ENCODE measurements at places on chromosomes 2 and 18.

DNA sequence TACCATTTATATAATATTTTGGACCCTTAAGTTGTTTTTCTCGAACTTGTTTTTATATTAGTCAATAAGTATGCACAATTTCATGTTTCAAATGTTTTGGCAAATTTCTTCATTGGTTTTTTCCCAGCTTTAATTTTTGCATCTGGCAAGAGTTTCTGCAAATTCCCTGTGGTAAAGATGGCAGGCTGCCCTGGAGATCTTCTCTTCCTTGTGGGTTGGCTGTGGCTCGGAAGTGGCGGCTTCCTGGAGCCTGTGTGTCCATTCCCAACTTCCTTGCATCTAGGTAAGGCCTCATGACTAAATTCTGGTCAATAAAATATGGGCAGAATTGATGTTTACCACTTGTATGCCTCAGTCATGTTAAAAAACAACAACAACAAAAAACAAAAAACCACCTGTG lies 818.6 kb downstream of the EPHA4 start:
- no peak for DNase-seq

DNA sequence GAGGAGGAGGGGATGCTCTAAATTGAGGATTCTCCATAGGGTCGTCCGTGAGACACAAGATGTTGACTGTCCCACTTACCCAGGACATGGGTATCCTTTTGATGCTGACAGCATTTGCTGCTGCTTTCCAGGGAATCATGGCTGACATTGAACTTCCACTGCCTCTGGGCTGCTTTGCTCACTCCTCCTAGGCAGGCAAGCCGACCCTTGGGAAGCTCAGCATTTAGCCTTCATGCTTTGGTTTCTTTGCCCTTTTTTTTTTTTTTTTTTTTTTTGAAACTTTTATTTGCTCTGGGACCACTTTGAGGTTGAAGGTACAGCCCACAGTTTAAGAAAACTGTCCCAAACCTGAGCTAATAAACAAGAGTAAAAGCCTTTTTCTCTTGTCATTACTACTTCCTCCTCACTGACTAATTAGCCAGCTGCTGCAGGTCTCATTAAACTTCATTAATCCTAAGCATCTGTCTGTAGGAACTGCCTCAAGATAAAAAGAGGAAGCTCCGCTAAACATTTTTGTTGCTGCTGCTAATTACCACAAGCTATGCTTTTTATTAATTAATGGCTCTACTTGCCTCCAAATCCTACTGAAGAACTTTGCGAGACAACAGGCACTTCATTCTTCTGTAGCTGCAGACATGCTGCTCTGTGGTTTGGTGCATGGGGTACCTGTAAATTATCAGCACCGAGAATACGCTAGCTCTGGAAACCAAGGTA lies 125.4 kb downstream of the SPTBN1 start:
- no peak for DNase-seq

- DNase-seq, result no peak
Observed at GRCh38 chr2:172299741-172300140, 127.6 kb upstream of the ITGA6 start.

- no peak for DNase-seq
Observed at GRCh38 chr18:12314591-12315305, 6.7 kb downstream of the TUBB6 start.

DNA sequence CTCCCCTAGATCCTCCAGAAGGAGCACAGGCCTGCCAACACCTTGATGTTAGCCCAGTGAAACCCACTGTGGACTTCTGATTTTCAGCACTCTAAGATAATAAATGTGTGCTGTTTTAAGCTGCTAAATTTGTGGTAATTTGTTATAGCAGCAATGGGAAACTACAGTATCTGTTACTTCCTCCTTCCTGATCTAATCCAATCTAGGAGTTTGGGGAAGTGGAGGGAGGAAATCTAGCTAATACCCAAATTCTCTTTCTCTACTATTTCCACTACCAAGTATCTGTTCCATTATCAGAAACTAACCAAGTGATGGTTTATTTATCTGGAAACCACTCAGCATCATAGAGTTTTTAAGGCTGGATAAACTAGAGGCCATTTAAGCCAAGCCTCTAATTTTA lies 64.9 kb downstream of the AFF3 start:
- DNase-seq, result no peak

DNA sequence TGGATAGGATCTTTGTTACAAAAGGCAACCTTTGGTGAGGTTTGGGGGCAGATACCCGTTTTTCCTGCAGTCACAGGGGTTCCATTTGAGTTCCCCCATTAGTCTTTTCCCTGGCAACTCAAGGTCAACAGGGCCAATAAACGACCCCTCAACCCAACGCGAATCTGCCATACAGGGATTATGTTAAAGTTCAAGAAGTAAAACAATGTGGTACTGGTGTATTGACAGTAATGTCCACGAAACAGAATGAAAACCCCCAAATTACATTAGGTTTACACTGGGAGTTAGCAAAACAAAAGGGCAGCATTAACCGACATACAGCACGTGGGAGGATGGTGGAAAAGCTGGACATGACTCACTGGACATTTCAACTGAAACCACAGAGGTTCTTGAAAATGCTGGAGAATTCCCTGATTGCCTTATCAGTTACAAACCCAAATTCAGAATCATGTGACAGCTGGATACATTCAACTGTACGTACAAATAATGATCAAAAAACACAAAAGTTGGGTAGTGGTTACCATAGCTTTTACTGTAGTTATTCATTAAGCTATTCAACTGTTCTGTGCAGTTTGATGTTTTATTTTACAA lies 4.9 kb upstream of the IMP4 start:
- peak; percentile 12 for DNase-seq

DNA sequence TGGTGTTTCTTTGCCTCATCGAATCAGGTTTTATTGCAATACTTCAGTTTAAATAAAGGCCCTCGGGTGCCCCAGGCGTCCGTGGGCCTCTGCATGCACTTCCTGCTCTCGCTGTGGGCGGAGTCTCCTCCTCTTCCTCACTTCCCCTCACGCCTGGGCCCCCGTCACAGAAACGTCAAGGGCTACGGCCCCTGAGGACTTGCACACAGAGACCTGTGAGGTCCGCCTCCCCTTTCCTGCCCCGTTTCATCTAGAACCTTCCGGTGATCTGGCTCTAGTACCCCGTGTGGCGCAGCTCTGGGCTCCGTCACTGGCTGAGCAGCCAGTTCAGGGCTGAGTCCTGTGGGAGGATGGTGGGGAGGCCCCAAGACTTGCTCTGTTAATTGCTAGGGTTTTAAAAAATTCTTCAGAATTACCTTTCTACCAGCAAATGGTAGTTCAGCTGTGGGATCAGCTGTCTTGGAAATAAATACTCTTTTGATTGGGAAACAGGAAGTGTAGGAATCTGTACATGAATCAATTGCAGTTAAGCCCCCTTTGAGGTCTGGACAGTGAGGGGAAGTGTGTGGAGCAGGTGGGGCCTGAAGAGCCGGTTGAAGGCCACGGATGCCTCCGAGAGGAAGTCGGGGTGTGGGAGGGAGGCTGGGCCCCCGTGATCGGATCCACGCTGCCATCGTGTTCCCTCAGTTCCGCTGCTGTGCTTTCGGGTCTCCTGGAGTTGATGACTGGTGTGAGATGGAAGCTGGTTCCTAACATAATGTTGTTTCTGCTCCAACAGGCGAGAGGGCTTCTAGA lies 10.2 kb downstream of the NFATC1 start:
- no peak for DNase-seq

DNA sequence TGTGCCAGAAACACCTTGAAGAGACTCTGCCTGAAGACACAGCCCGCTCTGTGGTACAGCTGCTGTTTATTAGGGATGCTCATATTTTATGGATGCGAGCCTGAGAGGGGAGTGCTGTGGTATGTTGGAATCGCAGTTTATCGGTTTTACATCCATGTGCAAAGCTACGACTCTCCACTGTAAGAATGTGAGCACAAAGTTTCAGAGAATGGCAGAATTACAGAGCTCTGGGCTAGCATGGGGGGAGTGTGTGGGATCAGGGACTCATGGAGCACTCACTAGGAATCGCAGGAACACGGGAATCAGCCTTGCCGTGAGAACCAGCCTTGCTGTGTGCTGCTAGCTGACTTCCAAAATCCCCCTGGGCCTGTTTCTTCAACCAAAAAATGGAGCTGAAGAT lies 199.9 kb downstream of the RNF144A start:
- DNase-seq, result no peak

- no peak for DNase-seq
Observed at GRCh38 chr18:70279470-70279869, 9.4 kb upstream of the SOCS6 start.

DNA sequence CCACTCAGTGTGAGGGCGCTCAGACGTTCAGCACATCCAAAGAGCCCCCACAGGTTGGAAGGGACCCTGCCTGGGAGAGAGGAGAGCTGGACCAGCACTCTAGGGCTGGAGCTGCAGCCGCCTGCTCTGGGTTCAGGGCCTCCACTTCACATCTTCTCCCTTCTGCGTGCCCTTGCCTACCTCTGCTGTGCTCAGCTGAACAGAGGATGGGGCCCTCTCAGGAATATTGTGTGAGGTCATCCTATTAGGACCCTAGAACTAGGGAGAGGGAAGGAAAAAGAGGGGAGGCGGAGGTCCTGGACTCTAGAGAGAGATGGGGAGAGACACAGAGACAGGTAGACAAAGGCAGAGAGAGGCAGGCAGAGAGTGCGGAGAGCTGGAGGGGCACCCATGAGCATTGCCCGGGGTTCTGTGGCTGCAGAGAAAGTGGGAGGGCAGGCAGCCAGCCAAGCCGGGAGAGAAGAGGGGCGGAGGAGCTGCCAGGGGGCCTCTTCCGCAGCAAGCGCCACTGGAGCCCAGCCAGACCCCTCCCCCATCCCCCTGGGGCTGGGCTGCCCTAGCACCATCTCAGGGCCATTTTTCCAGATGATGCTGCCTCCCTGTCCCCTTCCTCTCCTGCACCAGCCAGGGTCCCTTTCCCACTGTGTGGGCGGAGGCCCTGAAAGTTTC lies 8.3 kb upstream of the TNS1 start:
- DNase-seq, result no peak

- no peak for DNase-seq
Observed at GRCh38 chr2:10900216-10901109, 11.3 kb upstream of the KCNF1 start.

DNA sequence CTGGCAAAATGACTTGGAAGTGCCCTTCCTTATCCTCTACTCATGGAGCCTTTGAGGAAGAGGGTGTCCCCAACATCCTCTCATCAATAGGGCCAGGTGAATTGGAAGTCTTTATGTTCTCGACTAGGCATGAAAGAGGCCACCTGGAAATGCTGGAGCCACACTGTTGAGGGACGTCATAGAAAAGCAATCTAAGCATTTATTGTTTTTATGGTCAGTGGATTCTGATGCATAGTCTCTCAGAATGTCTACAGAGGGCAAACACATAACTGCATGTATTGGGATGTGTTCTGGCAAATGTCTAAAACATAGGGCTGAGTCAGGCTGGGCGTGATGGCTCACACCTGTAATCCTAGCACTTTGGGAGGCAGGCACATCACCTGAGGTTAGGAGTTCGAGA lies 246.6 kb upstream of the SP5 start:
- no peak for DNase-seq

GRCh38 chr2:232779934-232780333 lies 3.6 kb upstream of the KCNJ13 start:
- no peak for DNase-seq

- DNase-seq, result no peak
Observed at GRCh38 chr2:11388262-11389051, 44.0 kb upstream of the ROCK2 start.

- no peak for DNase-seq
Observed at GRCh38 chr2:191831410-191831994, 15.4 kb downstream of the CAVIN2 start.

GRCh38 chr2:177245010-177245422 lies 19.5 kb downstream of the NFE2L2 start:
- peak; percentile 62 for DNase-seq

DNA sequence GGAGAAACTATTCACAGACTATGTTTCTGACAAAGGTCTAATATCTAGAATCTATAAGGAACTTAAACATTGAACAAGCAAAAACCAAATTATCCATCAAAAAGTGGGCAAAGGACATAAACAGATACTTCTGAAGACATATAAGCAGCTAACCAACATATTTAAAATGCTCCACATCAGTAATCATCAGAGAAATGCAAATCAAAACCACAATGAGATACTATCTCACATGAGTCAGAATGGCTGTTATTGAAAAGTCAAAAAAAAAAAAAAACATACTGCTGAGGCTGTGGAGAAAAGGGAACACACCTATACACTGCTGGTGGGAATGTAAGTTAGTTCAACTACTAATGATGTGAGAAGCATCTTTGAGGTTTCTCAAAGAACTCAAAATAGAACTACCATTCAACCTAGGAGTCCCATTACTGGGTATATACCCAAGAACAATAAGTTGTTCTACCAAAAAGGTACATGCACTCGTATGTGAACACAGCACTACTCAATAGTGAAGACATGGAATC lies 220.4 kb upstream of the TFPI start:
- DNase-seq, result peak; percentile 0

- DNase-seq, result no peak
Observed at GRCh38 chr2:77458216-77458615, 64.0 kb downstream of the LRRTM4 start.

GRCh38 chr2:189580658-189581353 lies at the start of gene SLC40A1:
SLC40A1 (minus strand) TSS chr2:189580786; CDS start chr2:189580460, 326 bp downstream.
- no peak for DNase-seq

Data from AG09319 (cell line).